ENCODE measurements at places on chromosomes 7 and 10.
A peak's percentile ranks its signal among the peaks of the same experiment; 100 is the strongest.

DNA sequence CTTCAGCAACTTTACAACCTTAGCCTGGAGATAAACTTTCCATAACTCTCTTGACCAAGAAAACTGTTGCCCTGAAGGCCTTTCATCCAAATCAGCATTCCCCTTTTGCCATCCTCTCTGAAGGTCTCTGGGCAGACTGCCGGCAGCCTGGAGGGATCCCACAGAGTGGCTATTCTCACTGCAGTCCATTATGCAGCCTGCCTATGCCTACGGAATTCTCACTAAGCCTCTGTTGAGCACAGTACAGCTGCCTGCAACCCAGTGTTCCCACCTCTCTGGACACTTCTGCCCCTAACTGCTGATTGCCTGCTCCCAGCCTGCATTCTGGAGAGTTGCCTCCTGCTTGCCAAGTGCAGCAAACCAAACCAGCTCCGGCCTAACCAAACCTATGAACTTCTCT is 548.9 kb upstream of the STEAP1 start:
- no peak for DNase-seq

- no peak for DNase-seq
Measured at GRCh38 chr7:781186-781849, 51.0 kb upstream of the SUN1 start.

DNA sequence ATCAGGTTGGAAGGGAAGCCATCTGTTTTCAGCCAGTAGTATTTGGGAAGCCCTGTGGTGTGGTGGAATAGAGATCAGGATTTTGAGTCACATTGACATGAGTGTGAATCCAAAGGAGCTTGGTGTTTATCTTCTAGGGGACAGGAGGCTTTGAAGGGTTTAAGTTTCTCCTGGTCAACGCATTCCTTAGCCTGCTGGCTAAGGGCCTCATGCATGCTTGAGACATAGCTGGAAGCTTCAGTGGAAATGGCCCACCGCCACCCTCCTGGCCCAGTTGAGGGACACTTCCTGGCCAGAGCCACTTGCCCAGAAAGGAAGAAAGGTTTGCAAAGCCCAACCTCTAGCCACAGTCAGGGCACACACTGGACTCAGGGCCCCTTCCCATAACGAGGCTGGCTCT is 70.9 kb downstream of the CDK1 start:
- DNase-seq = no peak

GRCh38 chr10:66695046-66695445 is 230.8 kb upstream of the LRRTM3 start:
- DNase-seq = no peak

GRCh38 chr7:130814778-130815335 is 80.8 kb upstream of the KLF14 start:
- DNase-seq = peak; percentile 64

- no peak for DNase-seq
Measured at GRCh38 chr7:142248-142941, 50.0 kb upstream of the FAM20C start.

DNA sequence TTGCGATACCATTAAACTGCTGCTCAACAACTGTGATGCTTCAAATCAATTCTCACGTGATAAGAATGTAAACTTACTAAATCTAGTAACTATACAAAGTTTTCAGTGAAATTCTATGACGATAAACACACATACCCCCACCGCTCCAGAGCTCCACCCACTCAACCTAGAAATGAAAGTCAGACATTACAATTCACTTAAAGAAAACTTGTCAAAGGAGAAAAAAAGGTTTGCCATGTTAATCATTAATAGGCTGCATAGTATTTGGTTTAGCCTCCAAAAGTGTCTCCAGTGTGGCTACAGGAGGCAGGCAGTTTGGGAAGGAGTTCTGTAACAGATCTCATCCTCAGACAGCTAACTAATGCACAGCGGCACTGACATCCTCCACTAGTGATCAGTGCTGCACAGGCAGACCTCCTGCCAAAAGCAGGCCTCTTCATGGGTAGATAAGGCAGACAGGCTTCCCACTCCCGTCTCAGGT is 3.1 kb downstream of the HERPUD2 start:
- no peak for DNase-seq

- DNase-seq = no peak
Measured at GRCh38 chr10:19221216-19221615, 172.6 kb downstream of the MALRD1 start.

GRCh38 chr10:33485276-33485675 is 150.8 kb upstream of the NRP1 start:
- no peak for DNase-seq

GRCh38 chr7:51006483-51007235 is 224.0 kb upstream of the GRB10 start:
- DNase-seq = no peak

GRCh38 chr7:81207801-81208200 is 288.9 kb upstream of the SEMA3C start:
- DNase-seq = no peak

DNA sequence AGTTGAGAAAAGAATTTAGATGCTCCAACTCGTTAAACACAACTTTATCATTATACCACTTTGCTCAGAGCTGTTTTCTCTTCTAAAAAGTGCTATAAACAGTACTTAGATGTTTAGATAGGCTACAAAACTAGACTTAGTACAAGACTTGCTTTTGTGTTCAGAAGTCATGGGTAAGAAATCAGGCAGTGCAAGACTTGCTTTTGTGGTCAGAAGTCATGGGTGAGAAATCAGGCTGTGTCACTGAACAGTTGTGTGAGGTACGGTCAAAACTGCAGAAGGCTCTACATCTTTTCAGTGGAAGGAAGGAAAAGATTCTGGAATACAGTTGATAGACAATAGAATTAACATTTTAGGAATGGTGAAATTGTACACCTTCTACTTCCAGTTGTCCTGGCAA is 239.7 kb downstream of the DNAJB9 start:
- no peak for DNase-seq

DNA sequence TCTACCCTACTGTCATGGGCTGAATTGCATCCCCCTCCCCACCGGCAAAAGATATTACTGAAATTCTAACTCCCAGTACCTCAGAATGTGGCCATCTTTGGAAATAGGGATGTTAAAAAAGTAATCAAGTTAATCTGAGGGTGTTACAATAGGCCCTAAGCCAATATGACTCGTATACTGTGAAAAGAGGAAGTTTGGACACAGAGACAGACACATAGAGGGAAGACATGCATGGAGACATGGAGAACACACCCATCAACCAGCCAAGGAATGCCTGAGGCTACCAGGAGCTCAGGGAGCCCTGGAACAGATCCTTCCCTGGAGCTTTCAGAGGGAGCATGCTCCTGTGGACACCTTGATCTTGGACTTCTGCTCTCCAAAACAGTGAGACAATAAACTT is 138.2 kb upstream of the ADO start:
- no peak for DNase-seq

GRCh38 chr10:77631241-77631640 is 6.4 kb downstream of the KCNMA1 start:
- no peak for DNase-seq

DNA sequence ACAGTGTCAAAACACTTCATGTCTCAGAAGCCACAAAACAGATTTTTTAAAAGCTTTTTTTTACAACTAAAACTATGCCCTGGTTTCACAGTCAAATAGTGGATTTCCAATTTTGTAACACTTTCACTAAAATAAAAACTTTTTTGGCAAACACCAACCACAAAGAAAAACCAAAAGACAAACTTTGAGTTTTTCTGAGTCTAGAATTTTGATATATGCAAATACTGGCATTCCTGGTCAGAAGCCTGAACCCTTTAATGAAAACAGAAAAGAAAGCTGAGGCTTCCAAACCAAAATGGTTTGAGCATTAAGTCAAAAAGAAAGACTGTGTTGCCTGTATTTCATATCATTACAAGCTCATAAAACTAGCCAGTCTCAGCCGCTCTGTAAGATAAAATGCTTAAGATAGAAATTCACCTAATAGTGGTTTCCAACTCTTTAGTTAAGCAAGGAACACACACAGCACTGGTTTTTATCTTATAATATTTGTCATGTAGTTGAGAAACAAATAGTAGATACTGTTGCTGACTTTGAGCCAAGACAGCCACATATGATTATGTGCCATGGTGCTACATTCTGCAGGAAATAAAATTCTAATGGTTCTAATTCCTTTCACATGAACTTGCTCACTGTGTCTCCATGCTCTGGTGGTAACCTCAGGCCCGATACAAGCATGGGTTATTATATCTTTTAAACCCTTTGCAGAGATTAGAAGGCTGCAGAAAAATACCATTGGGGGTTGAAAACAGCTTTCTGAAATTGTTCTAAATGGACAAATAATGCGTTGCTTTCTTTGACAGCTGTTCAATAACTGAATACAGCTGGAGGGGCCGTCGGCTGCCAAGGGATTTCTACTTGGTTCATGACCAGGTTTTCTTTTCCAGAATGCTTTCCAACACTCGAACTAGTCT is 49.4 kb downstream of the FAM171A1 start:
- DNase-seq = peak; percentile 63

- peak; percentile 2 for DNase-seq
Measured at GRCh38 chr10:23512355-23513058, 73.6 kb downstream of the OTUD1 start.

DNA sequence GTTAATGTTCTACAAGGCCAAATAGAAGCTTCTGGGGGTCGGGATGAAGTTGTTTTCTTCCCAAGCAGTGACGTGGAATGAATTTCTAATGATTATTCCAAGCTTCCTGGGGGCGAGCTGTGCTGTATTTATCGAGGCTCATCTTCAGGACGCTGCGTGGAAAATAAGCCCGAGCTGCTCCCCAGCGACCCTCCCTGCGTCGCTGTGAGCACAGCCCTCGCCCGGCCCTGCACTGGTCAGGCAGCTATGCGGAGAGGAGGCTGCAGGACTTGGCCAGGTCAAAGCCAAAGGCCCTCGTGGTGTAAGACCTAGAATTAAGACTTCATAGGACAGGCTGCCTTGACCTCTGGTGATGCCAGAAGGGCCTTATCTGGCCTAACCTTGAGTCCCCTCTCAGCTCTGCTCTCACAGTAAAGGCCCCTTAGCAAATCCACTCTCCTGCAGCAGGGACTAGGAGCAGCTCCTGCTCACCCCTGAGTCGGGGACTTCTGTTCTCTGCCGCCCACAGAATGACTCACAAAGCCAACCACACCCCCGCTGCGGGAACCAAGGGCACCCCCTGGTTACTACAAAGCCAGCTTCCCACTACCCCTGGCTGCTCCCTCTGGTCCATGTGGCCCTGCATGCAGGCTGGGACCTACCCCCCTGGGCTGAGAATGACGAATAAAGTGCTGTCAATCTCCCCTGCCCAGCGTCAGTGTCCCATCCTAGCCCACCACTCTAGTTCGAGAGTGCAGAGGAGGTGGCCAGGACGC is 501.6 kb downstream of the TCERG1L start:
- no peak for DNase-seq

DNA sequence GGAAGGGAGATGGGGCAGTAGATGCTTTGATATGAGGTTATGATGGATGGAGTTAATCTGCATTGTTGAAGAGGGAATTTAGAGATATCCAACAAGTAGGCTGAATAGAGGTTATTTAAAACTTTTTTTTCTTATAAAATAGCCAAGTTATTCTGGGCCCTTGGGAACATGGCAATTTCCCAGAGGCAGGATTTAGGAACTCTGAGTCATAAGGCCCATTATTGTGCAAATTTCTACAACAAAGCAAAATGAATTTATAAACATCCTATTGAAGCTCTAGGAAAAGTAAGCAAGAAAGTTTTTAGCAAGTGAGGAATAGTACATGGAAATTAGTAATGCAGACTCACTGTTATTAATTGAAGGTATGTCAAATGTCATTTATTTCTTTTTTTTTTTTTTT is 160.9 kb upstream of the NPY start:
- DNase-seq = peak; percentile 42

DNA sequence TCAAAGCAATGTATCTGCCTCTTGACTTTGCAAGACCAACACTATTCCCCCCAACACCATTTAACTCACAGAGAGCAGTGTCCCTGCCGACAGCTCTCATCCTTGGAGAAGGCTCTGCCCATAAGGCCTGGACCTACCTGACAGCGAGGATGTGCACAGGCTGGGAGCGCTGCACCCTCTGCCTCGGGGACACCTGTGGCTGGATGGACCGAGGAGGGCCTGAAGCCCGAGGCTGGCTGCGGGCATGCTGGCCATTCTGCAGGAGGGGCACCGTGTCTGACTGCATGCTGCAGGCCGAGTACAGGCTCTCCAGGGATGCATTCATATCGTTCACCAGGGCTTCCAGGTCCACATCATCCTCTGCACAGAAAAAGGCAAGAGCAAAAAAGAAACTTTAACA is 108.4 kb downstream of the GRB10 start:
- no peak for DNase-seq

- peak; percentile 11 for DNase-seq
Measured at GRCh38 chr7:69596723-69597277, 1.5 kb upstream of the AUTS2 start.

- DNase-seq = no peak
Measured at GRCh38 chr10:99329304-99329553, at the start of gene CNNM1. TSS of gene CNNM1 (plus strand) at chr10:99329356. CDS start at chr10:99329388, 32 bp downstream.

GRCh38 chr10:77490534-77491314 is 146.9 kb downstream of the KCNMA1 start:
- no peak for DNase-seq

- no peak for DNase-seq
Measured at GRCh38 chr7:104123786-104124185, 84.0 kb downstream of the ORC5 start.

DNA sequence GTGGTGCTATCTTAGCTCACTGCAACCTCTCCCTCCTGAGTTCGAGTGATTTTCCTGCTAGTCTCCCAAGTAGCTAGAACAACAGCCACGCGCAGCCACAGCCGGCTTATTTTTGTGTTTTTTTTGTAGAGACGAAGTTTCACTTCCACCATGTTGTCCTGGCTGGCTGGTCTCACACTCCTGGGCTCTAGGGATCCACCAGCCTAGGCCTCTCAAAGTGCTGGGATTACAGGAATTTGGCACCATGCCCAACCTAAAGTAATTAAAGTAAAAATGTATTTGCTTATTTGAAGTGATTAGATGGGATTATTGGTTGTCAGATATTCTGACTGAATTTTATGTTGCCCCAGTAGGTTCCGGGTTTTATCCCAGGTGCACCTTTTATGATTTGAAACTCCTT is 22.7 kb downstream of the LUC7L2 start:
- no peak for DNase-seq

DNA sequence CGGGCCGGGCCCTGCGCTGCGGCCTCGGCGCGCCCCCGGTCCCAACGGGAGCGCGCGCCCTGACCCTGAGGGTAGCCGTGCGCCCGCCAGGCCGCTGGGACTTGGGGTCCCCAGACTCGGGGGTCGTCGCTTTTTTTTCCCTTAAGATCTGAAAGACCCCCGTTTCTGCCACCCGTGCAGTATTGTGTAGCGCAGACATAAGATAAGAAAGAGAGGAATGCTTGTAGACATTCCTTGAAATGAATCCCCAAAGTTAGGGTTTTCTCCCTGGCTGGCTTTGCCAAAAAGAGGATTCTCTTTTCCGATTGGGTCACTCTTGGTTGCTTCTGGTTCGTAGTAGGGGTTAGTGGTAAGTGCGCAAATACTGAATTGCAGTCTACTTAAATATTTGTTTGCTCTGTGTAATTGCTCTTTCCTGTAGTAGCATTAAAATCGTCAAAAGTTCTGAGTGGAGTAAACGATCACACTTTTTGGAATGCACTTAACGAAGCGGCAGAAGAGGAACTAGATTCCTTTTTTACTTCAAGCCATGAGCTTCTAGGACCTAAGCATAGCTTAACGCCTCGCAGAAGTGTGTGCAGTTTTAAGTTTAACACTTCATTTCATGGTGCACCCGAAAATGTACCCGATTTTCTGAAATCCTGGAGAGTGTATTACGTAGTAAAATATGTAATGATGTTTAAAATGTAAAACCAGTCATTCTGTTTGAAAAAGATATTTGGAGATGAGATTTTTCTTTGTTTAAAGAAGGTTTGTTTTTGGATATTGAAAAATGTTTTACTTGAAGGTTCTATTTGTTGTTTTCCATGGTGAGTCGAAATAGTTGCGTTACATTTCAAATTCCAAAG is 1.3 kb downstream of the CUL1 start:
- DNase-seq = peak; percentile 58

- DNase-seq = peak; percentile 43
Measured at GRCh38 chr7:130400120-130400572, 19.9 kb downstream of the CPA1 start.

All from fibroblast of lung (primary cell).